Dorsolateral prefrontal cortex (tissue), 122 donors: ENCODE measurements at places on chromosomes 6 and 20.

DNA sequence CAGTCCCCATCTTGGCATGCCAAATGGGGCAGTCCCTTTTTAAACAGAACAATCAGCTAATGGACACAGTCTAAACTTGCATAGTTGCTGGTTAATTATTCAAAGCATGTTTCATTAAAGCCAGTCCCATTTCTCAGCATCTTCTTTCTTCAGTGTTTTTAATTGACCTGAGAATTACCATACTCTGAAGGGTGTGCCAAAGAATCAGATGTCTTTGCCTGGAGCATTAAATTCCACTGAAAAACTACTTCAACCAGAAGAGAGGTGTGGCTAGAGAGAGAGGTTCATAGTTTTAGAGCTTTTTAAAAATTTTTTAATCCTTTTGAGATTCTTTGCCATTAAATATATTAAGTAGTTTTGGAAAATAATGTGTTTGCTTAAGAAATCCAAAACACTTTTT, 37.9 kb downstream of the SLC24A3 start:
- no peak for DNase-seq

- no peak for DNase-seq
Observed at GRCh38 chr6:53659458-53659857, 6.1 kb downstream of the KLHL31 start.

- DNase-seq = no peak
Observed at GRCh38 chr6:153424719-153425400, 293.8 kb upstream of the RGS17 start.

DNA sequence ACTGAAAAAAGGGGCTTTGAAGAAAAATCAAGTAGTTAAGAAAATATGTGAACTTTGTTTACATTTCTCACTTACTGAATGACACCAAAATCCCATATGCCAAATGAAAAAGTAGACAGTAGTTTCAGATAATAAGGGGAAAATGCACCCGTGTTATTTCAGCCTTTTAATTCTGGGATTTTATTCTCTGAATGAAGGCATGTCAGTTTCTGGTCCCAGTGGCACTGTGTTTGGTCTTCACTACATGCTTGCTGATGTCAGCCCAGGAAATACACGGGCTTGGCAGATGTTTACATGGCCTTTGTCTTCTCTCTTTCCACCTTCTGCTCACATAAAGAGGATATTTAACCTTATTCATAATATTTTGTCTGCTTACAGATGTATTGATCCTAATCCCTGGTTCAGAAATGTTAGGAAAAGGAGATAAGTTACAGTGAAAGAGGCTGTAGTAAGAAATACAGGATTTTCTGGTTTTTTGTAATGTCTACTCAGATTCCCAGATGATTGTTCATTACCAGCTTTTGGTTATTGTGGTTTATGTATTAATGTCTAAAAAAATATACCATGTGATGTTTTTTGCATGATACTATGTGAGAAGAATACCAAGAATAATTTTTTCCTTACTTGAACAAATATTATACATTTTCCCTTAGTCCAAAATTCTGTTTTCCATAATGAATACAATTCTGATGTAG, 27.7 kb downstream of the DSE start:
- no peak for DNase-seq

GRCh38 chr6:158566207-158566818, 6.4 kb downstream of the TMEM181 start:
- peak; percentile 6 for DNase-seq

DNA sequence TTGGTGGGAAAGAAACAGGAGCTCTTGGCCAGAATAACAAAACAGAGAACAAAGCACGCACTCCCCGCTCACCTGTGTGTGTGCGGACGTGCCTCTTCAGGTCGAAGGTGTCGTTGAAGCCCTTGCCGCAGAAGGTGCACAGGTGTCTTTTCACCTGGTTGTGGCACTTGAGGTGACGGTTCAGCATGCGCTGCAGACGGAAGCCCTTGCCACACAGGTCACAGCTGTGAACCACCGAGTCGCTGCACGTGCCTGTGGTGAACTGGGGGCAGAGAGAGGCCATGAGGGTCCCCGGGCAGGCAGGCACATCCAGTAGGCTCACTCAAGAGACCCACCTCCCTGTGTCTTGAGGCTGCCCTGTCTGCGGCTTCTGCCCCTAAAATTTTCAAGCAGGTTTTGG, 16.3 kb downstream of the OVOL2 start:
- no peak for DNase-seq

DNA sequence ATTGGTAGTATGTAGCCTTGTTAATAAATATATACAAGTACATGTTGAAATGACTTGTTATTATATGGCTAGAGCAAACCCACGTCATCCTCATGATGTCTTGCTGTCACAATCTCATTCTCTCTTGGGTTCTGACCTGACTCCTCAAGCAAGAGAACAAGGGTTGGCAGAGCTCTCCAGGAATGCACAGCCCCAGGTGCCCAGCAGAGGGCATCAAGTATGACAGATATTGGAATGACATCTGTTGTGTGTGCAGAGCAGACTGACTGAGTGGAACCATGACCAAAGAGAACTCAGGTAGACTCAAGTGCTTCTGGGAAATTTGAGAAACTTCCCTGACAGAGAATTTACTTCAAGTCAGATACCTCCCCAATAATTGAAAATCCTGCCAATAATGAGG, 90.6 kb downstream of the PAX1 start:
- no peak for DNase-seq

DNA sequence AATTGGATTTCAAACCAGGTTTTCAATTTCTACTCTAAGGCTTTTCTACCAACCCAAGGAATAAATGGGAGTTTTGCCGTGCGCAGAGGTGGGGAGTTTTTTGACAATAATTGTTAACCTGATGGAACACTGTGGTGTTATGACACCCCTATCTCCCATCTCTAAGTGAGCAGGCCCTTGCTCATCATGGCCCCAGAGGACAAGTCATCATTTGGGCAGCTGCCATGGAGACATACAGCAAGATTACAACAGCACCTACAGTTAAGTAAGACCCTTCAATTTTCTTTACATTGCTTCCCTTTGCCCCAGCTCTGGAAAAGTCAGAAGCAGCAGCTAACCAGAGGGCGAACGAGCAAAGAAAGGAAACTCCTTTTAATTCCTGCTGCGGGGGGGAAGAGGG, 54.3 kb downstream of the ADGRF5 start:
- no peak for DNase-seq

GRCh38 chr6:83970582-83970981, 63.0 kb upstream of the MRAP2 start:
- no peak for DNase-seq

GRCh38 chr6:341914-342831, 49.4 kb upstream of the IRF4 start:
- DNase-seq = no peak

DNA sequence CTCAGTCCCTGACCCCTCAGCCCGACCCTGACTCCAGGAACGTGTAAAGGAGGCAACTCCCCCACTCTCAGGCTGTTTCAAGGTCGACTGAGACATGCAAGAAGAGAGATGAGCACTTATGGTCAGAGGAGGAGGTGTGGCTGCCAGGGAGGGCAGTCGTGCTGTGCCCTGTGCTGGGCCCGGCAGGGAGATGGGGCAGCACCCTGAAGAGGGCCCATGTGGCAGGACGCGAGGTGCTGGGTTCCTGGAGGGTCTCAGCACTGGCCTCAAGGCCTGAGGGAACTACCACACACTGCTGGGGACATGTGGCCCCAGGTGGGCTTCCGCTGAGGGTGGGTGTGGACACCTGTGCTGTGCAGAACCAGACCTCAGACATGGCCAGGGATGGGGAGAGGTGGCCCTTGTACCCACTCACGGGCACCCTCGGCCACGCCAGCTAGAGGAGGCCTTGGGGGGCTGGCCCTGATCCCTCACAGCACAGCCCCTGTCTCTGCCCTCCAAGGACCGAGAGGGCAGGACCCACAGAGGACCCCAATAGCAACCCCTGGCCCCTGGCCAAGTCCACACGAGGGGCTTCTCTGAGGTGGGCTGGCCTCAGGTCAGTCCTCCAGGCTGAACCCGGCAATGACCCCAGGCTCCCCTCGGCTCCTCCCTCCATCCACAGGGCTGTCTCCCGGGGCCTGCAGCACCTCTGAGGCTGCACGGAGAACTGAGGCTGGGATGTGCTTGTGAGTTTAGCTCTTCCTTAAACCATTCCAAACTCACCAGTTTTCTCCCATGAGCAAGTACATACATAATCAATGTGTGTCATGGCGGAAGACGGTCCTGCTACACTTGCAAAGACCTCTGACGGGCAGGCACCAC, 8.7 kb downstream of the SLC2A4RG start:
- no peak for DNase-seq

DNA sequence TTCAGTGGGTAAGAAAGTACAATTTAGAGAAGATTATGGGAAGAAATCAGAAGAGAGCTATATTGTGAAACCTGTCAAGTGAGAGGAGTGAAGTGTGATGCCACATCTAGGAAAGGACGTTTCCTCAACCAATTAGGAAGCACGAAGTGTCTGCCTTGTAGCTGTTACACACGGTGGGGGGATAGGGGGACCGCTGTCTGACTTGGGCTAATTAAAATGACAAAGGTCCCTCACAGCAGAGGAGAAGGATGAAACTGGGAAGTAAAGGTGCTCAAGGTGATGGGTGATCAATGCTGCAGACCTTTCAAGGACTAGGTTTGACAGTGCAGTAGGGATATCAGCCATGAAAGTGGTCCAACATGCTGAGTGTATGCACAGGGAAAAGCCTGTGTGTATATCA, 181.1 kb upstream of the PRSS16 start:
- no peak for DNase-seq

DNA sequence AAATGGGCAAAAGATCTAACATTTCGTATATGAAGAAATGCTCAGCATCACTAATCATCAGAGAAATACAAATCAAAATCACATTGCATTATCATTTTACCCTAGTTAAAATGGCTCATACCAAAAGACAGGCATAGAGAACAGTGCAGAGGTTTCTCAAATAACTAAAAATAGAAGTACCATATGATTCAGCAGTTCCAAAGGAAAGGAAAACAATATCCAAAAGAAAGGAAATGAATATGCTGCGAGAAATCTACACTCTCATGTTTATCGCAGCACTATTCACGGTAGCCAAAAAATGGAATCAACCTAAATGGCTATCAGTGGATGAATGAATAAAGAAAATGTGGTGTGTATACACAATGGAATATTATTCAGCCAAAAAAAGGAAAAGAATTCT, 63.5 kb downstream of the VTA1 start:
- DNase-seq = no peak

DNA sequence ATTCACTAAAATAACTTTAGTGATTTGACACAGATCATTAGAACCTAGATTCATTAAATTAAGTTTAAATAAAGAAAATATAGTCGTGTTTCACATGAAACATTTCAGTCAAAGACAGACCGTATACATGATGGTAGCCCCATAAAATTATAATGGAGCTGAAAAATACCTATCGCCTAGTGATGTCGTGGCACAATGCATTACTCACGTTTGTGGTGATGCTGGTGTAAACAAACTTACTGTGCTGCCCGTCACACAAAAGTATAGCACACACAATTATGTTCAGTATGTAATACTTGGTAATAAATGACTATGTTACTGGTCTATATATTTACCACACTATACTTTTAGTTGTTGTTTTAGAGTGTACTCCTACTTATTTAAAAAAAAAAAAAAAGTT, 17.3 kb downstream of the DST start:
- no peak for DNase-seq

GRCh38 chr6:87583822-87584221, 6.0 kb downstream of the RARS2 start:
- no peak for DNase-seq

DNA sequence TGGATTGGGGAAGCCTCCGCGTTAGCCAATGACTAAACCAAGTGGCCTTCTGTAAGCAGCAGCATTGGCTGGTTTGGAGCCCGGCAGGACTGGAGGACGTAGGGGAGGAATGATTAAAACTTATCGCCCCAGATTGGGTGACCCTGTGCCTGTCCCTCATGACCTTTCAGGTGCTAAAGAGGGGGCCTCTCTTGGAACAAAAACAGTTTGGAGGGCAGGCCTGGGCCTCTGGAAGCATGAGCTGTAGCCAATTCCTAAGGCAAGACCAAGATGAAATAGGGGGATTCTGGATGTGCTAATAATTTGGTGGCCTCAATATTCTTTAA, 1.4 kb downstream of the GMPR start:
- DNase-seq = no peak

DNA sequence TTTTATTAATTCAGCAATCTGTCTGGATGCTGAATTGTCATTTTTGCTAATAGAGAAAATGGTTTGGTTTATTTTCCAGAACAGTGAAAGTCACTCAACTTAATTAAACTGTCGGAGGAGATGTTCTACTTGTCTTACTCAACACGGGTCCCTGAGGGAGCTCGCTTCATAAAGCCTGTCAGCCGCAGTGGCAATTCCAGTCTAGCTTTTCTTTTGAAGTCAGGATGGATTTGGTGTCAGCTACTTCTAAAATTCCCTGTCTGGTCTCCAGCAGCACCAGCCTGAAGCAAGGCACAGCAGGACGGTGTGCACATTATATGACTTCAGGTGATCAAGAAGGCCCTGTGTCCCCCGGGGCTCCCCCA, 261.5 kb downstream of the SLC24A3 start:
- no peak for DNase-seq

- no peak for DNase-seq
Observed at GRCh38 chr6:163741743-163742363, 327.3 kb downstream of the QKI start.

GRCh38 chr6:1700278-1700967, 90.7 kb downstream of the FOXC1 start:
- DNase-seq = no peak

- no peak for DNase-seq
Observed at GRCh38 chr6:41723530-41724227, 11.7 kb downstream of the TFEB start.

- no peak for DNase-seq
Observed at GRCh38 chr6:21801446-21802174, 208.1 kb downstream of the SOX4 start.

DNA sequence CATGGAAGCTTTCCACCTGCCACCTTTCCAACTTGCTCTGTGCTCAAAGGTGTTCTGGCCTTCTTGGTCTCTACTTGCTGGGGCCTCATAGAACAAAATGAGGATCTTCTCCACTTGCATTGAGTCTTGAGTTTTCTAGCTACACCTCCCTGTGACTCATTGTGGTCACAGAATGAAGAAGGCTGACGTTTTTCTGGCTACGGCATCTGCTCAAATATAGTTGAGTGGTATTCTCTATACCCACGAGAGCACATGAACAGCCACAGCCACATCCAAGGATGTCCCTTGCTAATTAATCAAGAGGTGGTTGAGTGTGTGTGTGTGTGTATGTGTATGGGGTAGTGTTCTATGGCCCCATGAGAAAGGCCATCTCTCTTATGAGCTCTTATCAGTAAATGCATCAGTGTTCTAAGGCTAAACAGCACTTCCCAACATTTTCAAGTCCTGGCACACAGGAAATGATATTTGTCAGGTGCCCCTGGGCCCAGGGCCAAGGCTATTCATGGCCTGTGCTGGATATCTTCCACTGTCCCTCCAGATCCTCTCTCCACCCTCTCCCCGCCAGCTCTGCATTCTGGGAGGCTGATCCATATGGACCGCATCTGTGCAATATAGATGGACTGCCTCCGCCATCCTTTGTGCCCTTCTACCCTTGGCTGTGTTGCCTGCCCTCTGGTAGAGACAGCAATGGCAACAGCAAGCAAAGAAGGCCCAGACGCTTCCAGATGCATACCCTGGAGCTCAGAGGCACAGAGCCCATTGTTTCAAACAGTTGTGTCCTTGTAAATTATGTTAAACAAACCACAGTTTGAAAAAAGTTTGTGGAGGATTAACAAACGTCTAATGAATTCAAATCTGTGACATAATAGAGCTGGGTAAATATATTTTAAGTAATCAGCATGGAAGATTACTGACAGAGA, 150.2 kb downstream of the LRFN2 start:
- no peak for DNase-seq

GRCh38 chr6:51282026-51282425, 463.4 kb downstream of the TFAP2B start:
- DNase-seq = no peak
